ENCODE measurements at places on chromosomes 5 and 9.

- no peak for DNase-seq
Observed at GRCh38 chr5:143064676-143065075, 294.5 kb downstream of the ARHGAP26 start.

- DNase-seq = no peak
Observed at GRCh38 chr9:86282979-86283535, 719 bp upstream of the ISCA1 start.

GRCh38 chr9:134251296-134252069, 74.8 kb upstream of the RXRA start:
- no peak for DNase-seq

DNA sequence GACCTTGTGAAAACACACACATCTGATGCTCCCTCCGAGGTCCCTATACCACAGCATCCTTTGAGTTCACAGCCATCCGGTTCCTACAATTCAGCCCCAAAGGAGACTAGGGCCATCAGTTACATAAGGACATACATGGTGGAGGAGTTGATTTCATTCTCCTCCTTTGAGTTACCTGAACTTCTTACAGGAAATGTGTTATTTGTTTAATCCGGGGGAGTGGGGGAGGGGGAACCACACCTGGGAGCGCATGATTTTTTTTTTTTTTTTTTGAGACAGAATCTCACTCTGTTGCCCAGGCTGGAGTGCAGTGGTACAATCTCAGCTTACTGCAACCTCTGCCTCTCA, 30.7 kb downstream of the SEMA4D start:
- no peak for DNase-seq

- no peak for DNase-seq
Observed at GRCh38 chr5:134100283-134101091, 14.0 kb upstream of the TCF7 start.

- no peak for DNase-seq
Observed at GRCh38 chr9:77956555-77956954, 75.1 kb downstream of the GNAQ start.

DNA sequence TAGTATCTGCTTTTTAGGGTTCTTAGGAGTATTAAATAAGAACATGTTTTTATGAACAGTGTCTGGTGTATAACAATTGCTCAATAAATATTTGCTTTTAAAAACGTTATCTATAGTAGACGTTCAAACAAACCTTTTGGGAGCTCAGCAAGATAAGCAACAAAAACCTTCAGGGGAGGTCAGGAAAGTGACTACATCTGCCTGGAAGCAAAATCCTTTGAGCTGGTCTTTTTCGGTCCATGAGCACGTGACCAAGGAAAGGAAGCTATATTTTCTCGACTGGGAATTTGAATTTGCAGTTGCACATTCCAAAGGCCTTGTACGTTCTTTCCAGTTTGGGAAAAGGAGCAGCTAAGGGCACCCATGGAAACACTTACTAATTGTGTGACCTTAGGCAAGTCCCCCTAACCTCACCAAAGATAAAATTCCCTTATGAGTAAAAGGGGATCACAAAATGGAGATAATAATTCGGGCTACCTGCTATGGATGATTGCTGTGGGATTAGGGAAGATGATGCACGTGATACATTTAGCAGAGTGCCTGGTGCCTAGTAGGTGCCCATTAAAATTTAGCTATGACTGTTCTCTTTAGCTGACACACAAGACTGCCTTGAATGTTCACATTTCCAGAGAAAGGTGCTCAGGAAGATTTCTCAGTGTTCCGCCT, 45.4 kb downstream of the PTTG1 start:
- no peak for DNase-seq

DNA sequence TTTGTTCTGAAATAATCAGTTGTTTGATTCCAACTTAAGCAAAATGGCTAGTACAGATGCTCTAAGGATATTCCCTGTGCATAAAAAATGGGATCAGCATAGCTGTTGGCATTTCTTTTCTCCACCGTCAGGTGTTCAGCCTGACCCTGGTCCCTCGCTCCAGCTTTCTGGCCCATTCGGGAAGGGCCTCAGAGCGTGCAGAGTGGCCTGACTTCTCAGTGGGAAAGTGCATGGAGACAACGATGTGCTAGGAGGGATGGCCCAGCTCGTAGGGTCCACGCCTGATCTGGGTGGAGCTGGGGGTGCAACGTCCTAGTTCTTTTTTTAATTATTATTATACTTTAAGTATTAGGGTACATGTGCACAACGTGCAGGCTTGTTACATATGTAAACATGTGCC, 319.1 kb upstream of the IRX4 start:
- DNase-seq = no peak

DNA sequence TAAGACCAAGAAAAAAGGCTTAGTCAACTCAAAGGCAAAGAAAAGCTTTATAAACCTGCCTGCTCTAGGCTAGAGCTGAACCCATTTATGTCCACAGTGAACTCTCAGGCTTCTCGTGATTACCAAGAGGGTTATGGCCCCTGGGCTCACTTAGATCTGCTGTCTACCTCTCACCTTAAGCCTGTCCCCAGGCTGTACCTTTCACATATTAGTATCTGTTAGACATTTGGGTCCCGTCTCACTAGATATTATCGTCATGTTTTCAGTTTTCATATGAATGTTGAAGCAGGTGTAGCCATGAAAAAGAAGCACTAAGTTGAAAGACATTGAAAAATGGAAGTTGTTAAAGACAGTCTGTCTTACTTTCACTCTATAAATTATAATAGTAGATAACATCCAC, 75.2 kb upstream of the COX7C start:
- no peak for DNase-seq

DNA sequence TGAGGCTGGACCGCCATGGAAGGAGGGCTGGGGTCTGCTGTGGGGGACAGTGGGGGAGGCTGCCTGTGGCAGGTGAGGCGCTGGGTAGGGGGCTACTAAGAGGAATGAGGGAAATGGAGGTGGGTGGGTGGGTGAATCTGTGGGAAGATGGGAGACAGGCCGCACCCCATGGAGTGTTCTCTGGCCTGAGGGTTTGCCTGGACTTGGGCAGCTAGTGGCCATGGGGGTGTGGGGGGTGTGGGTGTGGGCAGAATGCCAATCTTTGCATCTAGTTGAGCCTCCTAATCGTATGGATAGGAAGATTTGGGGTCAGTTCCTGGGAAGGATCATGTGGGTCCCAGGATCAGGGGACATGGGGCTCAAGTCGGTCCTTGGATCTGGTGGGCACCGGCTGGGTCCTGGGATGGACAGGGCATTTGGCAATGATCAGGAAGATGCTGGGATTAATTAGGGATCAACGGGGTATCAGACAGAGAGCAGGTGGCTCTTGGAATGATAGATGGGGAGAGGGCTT, 518 bp downstream of the ZDHHC12 start:
- DNase-seq = no peak

- DNase-seq = peak; percentile 66
Observed at GRCh38 chr9:82170866-82171265, 182.3 kb downstream of the SPATA31D1 start.

GRCh38 chr5:83426855-83427254, 44.7 kb upstream of the VCAN start:
- no peak for DNase-seq

DNA sequence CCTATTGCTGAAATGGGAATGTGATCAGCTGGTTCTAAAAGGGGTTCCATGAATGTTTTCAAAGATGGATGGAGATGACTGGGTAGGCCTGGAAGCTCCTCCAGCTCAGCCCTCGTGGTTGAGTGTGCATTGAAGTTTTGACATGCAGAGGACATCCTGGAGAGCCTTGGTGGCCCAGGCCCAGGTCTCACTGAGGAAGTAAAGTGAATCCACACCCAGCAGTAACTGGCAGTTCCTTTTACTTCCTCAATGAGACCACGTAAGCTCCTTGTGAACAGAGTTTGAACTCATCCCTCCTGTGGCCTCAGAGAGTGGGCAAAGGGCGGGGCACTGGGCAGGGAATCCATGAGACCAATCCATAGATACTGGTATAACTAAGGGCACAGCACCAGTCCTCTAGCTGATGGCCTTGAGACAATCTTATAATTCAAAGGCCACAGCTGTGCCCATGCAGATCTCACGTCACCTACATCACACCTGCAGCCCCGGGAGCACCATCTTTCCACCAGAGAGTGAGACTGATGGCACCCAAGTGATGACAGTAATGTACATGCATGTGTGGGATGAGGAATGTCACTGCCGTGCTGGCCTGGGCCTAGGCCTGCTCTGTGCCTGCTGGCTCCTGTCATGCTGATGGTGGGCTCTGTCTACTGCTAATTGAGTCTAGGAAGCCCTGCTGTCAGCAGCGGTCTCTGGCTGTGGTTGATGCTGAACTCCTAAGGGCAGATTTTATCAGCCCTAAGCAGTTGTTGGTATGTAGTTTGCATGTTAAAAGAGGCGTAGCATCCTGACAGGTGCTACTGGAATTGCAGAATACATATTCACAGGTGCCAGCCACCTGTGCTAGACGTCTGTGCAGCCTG, 257.8 kb downstream of the FSTL4 start:
- peak; percentile 39 for DNase-seq

- DNase-seq = no peak
Observed at GRCh38 chr9:9585920-9586319, 1026.9 kb downstream of the PTPRD start.

DNA sequence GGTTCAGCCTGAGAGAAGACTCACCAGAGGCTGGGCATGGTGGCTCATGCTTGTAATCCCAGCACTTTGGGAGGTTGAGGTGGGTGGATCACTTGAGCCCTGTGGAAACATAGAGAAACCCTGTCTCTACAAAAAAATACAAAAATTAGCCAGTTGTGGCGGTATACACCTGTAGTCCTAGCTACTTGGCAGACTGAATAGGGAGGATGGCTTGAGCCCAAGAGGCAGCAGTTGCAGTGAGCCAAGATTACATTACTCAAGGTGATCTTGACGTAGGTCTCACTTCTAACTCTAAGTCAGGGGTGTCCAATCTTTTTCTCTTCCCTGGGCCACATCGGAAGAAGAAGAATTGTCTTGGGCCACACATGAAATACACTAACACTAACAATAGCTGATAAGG, 16.2 kb upstream of the ATP6V1G1 start:
- no peak for DNase-seq

DNA sequence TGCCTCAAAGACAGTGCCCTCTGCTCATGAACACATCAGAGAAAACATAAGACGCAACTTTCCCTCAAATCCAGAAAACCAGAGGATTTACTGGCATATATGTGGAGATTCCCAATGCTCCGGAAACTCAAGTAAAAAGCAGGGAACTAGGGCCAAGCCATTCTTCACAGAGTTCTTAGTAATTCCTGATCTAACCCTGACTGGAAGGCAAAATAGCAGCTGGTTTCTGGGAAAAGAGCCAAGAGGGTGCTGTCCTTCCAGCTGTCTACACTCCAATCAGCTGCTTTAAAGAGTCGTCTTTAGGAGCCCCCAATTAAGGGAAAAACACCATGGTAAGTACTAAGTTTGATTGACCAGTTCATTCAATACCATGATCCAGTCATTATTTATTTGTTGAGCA, 49.6 kb downstream of the GNA14 start:
- DNase-seq = peak; percentile 18

DNA sequence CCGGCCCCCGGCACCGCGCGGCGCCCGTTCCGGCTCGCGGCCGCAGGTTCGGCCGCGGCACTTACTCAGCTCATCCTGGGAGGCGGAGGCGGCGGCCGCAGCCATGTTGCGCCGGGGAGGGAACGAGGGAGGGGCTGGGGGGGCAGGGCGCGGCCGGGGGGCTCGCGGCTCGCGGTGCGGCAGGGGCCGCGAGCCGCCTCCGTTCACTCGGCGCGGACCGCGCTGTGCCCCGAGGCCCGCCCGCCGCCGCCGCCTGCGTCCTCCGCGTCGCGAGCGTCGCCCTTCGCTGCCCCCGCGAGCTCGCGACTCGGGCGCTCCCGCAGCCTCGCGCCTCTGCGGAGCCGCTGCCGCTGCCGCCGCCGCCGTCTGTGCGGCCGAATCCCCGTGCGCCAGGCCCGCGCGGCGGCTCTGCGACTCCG, 735 bp downstream of the ECPAS start:
- no peak for DNase-seq

GRCh38 chr5:143405063-143405848, 1.8 kb upstream of the NR3C1 start:
- DNase-seq = peak; percentile 76

DNA sequence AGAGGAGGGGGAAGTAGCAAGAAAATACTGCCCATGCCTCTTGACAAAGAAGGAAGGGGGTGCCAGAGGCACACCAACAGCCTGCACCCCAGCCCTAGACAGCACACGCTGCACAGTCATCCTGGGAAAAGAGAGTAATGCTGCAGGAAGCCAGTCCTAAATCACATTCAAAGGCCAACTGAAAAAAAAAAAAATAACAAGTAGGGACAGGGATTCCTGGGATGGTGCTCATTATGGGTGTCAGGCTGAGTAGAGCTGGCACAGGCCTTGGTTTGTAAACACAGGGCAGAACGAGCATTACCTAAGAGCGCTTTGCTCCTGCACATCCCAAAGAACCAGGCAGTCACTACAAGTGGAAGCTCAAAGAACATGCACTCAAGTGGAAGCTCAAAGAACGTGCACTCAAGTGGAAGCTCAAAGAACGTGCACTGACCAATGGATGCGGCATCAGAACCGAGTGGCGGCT, 7.8 kb downstream of the RAPGEF1 start:
- DNase-seq = peak; percentile 89

- DNase-seq = no peak
Observed at GRCh38 chr9:101477214-101477613, 41.6 kb upstream of the ALDOB start.

DNA sequence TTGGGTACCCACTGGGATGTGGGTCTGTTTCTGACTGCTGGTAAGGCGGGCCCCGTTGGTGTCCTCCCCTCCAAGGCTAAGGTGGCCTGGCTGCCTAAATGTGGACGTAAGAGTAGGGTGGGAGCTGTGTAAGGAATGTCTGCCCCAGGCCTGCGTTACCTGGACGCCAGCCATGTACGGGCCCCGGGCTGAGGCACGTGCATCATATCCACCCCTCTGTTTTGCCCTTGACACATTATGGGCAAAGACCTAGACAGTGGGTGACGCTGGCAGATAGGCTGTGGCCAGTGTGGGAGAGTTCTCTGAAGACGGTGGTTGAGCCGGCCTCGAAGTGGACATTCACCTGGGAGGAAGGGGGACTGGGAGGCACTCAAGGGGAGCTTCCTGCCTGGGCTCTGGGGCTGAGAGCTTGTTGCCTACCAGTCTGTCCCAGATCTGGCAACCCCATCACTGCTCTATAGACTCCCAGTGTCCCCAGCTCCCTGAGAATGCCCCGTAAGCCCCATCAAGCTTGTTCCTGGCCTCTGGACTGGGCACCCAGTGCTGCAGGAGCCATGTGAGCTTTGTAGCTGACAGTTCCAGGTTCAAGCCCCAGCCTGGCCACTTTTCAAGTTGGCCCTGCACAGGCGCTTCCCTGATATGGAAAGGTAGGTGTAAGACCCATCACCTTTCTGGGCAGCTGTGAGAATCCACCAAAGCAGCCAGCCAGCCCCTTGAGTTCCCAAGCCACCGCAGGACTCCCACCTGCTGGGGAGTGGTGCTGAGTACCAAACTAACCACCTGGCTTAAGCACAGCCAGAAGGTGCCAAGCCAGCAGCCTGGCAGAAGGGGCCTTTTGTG, 3.2 kb upstream of the PRR7 start:
- DNase-seq = no peak

GRCh38 chr5:120882038-120882775, 418.1 kb downstream of the PRR16 start:
- no peak for DNase-seq

- DNase-seq = no peak
Observed at GRCh38 chr9:129209580-129209979, 31.5 kb upstream of the IER5L start.

GRCh38 chr5:149046196-149046829, 16.5 kb downstream of the SH3TC2 start:
- DNase-seq = no peak

All from DMS79 treated with DMSO at 0.1 percent for 48 hours (cell line).